Hematopoietic multipotent progenitor cell treated with erythropoietin and hydrocortisone succinate and interleukin-3 and kit ligand, for 17 days (in vitro differentiated cells): ENCODE measurements at places on chromosomes 7 and 10.

DNA sequence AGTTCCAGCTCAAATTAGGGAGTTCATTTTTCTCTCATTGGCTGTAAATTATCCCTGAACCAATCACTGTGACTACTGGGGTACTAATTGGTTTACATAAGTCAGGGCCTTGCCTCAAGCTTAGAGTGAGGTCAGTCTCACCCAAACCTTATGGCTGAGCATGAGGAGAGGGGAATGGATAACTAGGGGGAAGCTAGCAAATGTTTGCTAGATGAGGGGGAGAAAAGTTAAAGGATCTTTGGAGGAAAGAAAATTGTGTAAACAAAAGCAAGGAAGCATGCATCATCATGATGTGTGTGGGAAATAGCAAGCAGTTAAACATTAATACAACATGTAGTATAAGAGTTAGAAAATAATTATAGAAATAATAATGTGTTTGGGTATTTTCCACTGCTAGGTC lies 121.9 kb downstream of the BBS9 start:
- no peak for DNase-seq

DNA sequence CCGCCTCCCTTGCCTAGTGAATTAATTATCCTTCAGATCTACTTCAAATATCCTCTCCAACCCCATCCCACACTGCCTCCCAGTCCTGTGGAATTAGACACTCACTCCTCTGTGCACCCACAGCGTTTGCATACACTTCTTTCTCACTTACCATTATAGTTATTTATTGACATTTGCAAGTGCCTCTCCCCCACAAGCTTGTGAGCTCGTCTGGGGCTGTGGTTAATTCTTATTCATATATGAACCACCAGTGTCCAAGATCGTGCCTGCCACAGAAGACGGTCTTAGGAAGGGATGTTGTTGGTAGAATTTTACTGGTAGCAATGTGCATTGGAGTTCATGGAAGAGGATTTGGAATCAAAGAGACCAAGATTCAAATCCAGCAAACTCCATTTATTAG lies 68.1 kb upstream of the AOAH start:
- no peak for DNase-seq

GRCh38 chr10:75980419-75981002 lies 549.1 kb downstream of the LRMDA start:
- no peak for DNase-seq

DNA sequence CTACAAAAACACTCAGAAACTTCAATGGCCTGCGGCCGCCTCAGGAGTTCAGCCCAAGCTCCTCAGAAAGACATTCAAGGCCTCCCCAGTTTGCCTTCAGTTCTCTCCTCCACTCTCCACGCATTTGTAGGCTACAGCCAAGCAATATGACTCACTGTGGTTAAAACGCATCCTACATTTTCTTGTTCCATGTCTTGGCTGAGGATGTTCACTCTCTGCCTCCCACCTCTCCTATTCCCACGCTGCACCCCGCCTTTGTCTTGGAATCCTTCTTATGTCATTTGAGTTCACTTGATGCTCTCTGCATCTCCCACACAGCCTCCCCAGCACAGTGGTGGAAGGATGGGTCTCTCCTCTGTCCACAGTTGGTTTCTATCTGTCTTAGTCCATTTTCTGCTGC lies 184.8 kb downstream of the NPSR1 start:
- DNase-seq, result no peak

DNA sequence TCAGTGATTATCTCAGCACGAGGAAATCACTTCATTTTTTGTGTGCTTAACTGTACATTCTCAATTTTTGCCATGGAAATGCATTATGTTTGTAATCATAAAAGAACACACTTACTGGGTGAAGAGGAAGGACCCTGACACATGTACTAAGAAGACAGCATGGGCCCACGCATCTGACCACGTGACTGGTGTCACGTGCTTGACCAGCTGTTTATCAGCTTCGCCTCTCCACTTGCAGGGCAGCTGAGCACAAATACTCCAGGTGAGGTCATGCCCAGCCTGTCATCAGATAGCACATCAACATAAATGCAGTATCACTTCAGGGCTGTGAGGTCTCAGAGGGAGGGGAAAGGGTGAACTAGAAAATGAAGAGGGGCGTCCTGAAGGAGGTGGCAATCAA lies 179.8 kb downstream of the EBF3 start:
- DNase-seq, result no peak

GRCh38 chr7:99170065-99170729 lies 26.3 kb upstream of the SMURF1 start:
- DNase-seq, result no peak

DNA sequence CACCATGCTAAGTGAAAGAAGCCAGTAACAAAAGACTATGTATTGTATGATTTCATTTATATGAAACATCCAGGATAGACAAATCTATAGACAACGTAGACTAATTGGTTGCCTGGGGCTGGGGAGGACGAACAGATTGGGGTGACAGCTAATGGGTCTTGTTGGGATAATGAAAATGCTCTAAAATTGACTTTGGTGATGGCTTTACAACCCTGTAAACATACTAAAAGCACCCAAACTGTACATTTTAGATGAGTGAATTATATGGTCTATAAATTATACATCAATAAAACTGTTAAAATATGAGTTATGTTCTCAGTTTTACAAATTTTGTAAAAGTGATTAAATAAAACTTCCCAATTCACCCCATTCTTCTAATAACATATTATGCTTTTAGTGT lies 261.5 kb downstream of the ELMO1 start:
- DNase-seq, result no peak

DNA sequence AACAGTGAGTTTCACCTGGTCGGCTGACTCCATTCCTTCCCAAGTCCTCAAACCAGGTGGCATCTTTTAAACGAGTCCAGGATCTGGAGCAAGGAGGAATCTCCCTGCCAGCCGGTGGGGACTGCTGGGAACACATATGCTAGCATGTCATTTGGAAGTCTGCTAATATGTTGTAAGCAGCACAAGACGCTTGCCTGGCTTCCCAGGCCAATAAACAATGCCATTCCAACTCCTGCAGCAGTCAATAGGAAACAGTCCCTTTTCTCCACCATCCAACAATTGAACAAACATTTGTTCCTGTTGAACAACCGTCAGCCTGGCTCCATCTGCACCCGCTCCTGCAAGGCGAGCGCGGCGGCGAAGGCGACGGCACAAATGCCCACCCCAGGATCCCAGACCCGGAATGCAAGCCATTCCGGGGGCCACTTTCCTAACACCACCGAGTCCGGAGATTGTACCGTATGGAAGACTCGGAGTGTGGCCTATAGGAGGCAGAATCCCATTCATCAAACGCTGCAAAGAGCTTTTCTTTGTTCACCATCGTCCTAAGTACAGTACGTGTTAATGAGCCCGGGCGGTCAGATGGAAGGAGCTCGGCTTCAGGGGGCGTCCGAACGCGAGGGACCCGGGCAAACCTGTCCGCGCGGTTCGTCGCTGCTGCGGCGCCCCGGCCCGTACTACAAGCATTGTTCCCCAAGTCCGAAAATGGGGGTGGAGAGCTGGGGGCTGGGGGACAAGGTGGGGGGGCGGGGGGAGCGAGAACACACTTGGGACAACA lies 1.6 kb downstream of the FAM53B start:
- DNase-seq, result peak; percentile 39

GRCh38 chr7:131110297-131111080 lies 217.2 kb upstream of the MKLN1 start:
- DNase-seq, result peak; percentile 59

- DNase-seq, result no peak
These were observed 9.2 kb downstream of the INPP5A start for GRCh38 chr10:132546567-132547420.

GRCh38 chr10:101297901-101298486 lies 56.0 kb upstream of the BTRC start:
- peak; percentile 59 for DNase-seq

- no peak for DNase-seq
These were observed 417.9 kb downstream of the IPMK start for GRCh38 chr10:57849691-57850357.

DNA sequence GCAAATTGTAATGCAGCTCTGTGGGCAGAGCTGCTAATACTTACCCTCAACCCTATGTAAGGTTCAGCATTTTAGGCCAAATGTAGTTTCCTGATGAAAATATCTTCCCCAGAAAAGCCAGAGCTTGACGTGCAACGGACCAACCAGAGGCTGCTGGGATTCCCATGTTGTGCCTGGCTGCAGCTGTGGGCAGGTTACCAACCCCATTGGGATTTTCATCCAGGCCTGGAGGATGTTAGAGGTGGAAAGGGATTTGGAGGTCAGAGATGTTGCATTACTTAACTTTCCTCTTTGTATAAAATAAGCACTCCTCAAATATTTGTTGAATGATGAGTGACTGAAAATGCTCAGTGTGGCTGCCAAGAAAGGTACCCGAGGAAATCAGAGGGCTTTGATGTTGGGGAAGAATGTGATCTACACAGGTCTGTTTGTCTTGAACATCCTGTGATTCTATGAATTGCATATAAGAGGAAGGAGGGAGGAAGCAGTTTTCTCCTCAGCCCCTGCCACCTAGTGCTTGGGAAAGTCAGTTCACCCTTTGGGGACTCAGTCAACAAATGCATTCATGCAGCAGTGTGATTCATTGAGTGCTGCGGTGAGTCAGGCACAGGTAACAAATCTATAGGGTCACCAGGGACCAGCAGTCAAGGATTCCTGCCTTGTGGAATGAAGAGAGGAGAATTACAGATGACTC lies 487.2 kb downstream of the RPS24 start:
- no peak for DNase-seq

DNA sequence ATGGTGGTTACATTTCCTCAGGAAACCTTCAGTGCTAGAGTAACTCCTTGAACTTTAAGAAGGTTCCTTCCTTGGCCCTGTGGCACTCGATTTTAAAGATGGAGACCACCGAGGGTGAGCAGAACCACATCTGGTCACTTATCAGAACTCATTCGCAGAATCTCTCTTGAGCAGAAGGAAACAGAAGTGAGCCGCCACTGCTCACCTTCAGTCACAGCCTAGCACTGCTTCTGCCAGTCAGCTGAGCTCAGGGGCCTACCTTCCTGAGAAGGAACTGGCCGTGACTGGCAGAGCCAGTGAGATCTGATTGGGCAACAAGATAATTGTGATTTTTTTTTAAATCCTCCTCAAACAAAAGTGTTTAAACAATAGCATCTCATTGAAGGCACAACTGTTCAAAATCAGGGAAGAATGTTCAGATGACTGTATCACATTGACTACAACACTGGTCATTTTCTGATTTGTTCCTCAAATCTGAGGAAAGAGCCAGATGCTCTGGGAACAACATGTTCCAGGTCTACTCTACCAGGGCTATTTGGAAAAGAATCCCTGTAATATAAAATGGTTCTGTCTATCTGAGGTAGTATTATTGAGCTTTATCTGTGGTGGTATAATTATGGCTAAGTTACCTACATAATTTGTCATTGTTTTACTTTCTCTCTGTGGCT lies 2.7 kb upstream of the SYPL1 start:
- no peak for DNase-seq
